ENCODE measurements at places on chromosomes 1 and 21. TPM values are rescaled to one million over a fixed set of nuclear protein-coding genes. Genes with fewer than 3 reads are reported as not detected.

SPATA45 gene
- polyA plus RNA-seq = not detected

GRCh38 chr1:230382001-230382491, 44.1 kb downstream of the PGBD5 start:
- no peak for DNase-seq

IL19 gene
- polyA plus RNA-seq = not detected

DNA sequence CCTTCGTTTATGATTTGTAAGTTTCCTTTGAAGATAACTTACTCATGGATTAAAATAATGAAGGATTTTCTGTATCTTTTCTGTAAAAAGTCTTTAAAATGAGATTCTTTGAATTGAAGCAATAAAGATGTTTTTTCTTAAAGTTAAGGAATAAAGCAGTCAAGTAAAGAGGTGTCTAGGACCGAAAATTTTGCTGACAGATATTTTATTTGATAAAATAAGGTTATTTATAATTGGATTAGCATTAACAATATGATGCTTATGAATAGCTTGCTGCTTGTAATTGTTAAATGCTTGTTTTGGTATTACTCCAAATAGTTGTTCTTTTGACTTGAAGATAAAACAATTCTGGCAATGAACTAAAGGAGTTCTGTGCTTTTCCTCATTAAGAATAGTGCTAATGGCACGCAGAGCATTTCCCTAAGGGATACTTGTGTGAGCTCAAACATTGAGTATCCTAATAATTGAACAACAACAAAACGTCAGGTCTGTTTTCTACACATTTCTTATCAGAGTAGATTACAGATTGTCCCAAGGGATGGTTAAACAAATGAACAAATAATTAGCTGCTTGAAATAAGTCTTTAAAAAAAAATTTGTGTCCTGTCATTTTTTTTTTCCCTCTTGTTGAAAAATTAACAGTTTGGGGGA, 16.6 kb downstream of the TSNAX start:
- no peak for DNase-seq

DNA sequence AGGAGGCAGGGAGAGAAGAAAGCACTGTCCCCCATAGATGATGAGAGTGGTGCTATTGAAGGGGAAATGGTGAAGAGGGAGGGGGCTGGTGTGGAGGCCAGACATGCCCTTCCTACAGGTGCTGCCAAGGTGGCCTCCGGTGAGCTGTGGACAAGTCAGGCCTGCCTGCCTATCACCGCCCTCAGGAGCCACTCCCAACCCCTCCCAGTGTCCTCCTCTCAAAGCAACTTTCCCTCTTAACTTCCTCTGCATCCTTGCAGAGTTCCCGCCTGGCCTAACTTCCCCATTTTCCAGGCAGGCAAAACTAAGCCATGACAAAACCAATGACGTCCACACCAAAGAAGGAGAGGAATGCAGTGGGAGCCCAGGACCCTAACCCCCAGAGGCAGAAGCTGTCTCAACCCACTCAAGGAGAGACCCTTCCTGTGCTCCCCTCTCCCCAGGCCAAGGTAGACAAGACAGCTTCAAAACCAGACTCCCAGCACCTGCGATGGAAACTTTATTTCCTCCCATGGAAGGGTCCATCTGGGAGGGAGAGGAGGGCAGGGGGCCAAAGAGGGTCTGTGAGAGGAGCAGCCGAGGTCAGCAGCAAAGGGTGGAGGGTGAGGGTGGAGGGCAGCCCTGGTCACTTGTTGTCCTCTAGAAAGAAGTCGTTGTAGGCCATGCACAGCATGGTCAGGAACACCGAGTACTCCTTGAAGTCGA, 1.0 kb upstream of the S100A6 start:
- no peak for DNase-seq

- DNase-seq = peak; percentile 73
These were observed 581.8 kb downstream of the PLPP3 start for GRCh38 chr1:55997536-55997935.

DNA sequence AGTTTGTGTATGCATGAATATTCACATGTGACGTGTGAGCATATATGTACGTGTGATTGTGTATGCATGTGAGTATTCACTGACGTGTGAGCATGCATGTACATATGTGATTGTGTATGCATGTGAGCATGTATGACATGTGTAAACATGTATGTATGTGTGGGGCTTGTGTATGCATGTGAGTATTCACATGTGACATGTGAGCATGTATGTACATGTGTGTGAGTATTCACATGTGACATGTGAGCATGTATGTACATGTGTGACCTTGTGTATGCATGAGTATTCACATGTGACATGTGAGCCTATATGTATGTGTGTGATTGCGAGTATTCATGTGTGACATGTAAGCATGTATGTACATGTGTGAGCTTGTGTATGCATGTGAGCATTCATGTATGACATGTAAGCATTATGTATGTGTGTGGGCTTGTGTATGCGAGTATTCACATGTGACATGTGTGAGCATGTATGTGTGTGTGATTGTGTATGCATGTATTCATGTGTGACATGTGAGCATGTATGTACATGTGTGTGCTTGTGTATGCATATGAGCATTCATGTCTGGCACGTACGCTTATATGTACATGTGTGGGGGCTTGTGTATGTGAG, 47.8 kb downstream of the COL18A1 start:
- no peak for DNase-seq

SPRR1B gene
- 0.24 TPM for polyA plus RNA-seq

- no peak for DNase-seq
These were observed 72.5 kb downstream of the NTMT2 start for GRCh38 chr1:170218257-170218650.

DNA sequence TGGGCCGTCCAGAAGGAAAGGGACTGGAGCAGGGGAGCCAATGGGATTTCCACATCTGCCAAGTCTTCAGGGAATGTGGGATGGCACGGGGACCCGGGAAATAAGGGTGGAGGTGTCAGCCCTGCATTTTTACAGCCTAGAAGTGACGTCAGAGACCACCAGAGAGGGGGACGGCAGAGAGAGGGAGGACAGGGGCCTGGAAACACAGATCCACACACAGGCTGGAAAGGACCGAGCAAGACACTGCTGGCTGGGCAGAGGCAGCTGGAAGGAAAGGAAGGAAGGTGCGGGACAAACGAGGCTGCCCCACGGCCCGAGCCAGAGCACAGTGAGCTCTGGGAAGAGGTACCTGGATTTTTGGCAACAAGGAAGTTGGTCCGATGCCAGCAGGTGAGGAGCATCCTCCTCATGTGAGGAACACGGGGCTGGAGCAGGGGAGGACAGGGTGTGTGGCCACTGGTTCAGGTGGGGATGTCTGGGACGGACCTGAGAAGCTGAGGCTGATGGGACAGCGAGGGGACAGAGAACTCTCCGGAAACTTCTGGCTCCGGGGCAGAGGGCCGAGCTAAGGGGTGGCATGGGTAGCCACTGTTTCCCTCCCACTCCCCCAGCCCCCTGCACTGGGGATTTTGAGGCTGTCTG, 138.3 kb downstream of the PGBD5 start:
- no peak for DNase-seq

DNA sequence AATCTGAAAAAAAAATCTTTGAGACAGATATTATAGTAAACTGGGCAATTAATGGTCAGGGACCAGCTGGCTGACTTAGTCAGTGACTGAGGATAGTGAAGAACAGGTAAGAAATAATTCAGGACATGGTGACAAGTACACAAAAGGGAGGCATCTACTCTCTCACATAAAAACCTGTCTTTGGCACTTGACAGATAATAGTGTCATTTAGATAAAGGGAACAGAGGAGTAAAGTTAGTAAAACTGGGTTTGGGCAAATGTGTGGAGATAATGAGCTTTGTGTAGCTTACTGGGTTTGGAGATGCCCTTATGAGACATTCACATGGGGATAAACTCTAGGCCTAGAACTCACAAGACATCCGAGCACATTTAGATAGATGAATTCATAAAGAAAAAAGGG, 4.0 kb downstream of the SSX2IP start:
- no peak for DNase-seq

DNA sequence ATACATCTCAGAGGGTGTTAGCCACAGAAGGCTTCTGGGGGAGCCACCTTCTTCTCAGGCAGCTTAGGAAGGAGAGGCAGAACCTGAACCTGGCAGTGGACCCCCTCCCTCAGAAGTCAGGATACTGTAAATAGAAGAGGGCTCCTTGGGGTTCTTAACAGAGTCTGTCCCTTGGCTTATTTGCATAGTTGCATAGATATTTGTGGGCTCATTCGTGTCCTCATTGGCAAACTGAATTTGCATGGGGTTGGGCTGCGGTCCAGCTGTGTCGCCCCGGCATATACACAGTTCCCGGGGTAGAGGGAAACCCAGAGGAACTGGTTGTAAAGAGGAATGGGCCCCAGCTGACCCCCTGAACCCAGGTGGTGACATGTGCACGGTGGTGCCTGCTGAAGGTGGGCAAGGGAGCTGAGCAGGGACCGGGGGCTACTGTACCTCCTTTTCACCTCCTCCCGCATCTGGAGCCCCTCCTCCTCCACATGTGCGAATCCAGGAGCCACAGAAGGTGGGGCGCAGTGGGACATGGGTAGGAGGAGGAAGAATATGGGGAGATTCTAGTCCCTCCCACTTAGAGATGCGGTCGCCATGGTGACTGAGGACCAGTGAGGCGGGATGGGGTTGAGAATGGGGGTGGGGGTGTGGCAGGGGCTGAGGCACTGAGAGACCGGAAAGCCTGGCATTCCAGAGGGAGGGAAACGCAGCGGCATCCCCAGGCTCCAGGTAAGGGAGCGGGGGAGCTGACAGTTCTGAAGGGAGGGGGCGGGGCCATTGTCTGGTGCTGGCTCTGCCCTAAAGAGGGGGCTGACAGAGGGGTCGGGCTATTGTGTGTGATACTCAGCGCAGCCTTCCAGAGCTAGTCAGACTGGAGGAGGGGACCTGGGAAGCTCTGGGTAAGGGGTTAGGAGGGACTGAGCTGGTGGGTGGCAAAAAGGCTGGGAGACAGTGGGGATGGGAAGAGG, 3.7 kb upstream of the SEMA4A start:
- DNase-seq = peak; percentile 5

DNA sequence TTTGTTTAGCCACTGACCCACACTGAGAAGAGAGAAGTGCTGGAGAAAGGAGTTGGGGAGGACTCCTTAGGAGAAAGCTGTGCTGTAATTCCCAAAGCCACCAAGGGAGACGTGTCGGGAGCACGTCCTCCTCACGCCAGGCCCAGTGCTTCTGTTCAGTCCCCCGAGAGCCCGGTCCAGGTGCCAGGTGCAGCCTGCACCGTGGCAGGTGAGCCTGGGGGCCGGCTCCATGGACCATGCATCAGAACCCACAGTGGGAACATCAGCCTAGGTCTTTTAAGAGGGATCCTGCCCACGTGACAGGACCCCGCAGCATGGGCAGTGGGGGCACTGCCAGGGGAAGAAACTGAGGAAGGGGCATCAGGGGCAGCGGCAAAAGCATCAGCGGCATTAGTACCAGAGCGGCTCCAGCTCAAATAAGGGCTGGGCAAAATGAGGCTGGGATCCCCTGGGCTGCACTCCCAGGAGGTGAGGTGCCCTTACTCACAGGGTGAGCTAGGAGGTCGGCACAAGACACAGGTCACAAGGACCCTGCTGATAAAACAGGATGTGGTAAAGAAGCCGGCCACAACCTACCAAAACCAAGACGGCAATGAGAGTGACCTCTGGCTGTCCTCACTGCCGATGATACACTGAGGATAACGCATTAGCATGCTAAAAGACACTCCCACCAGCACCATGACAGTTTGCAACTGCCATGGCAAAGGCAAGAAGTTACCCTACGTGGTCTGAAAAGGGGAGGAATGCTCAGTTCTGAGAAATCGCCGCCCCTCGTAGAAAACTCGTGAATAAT, 24.6 kb upstream of the PRDM15 start:
- DNase-seq = no peak

DNA sequence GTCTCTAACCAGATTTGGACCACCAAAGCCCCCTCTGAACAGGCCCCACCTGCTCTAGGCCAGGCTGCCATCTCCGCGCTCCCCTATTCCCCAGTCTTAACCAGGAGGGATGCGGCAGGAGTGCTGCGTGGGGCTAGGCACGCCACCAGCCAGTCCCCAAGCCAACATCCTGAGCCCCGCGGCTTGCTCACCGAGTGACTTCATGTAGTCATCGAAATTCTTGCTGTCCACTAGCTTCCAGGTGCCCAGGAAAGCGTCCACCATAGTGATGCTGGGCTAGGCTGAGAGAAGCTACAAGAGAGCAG, 173 bp downstream of the FABP3 start:
- DNase-seq = no peak

GRCh38 chr1:38015978-38016725, 3.6 kb downstream of the UTP11 start:
- peak; percentile 44 for DNase-seq

DNA sequence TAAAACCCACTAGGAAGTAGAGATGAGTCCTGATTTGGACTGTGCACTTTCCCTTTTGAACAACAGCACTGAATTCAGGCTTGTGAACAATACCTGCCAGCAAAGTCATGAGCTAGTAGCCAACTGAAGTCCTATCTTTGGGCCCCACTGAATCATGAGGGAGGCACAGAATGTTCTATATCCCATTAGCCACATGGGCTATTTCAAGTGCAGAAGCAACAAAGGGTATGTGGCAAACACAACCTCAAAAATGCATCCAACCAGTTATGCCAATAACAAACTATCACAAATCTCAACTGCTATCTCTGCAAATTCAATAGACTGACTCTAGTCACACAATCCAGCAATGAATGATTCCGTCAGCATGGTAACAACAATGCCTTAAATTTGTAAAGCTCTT, 276.0 kb downstream of the MRPL39 start:
- no peak for DNase-seq

ASPM gene
- 8.3 TPM for polyA plus RNA-seq

C1orf53 gene
- 1.5 TPM for polyA plus RNA-seq
